ENCODE measurements at places on chromosomes 7 and 10.
A peak's percentile ranks its signal among the peaks of the same experiment; 100 is the strongest.

- no peak for DNase-seq
Measured at GRCh38 chr10:66176772-66177171, 749.1 kb upstream of the LRRTM3 start.

DNA sequence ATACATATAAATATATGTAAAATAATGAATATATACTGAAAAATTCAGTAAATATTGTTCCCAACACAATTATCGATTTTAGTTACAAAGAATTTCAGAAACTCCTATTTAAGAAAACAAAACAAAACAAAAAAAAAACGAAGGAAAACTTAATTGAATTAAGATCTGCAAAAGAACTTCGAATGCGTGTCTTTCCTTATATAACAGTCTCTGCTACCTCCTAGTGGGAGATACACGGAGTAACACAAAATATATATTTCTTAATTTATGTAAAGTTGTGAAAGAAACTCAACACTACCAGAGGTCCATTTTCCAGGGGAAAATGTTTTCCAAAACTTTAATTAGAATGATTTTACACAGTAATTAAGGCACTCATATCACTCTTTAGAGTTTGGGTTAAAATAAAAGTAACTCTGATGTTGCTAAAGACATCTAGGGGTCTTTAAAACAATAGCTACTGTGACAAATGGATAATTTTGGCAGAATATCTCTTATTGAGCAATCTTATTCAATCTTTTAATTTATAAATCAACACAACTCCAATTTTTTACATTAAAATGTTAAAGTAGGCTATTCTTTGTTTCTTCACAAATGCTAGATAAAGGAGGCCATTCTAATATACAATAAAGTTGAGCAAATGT lies 41.6 kb downstream of the NEBL start:
- DNase-seq = no peak

- no peak for DNase-seq
Measured at GRCh38 chr10:131068311-131068710, 243.2 kb downstream of the TCERG1L start.

- peak; percentile 37 for DNase-seq
Measured at GRCh38 chr7:121994625-121995410, 121.9 kb downstream of the PTPRZ1 start.

DNA sequence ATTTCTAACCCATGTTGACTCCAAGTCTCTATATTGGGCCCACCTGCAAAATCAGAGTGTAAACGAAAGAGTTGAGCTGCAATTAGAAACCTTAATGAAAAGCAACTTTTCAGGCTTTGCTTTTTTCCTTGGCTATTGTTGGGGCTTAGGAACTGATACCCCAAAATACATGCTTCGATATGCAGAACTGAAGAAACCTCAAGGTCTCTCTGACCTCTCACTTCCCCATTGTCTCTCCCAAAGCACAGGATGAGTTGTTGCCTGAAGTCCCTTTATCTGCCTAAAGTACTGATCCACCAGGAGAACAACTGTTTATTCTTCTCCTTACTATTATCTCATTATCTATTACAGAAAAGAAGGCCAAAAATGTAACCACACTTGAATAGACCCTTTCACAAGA lies 666.0 kb upstream of the LRRTM3 start:
- DNase-seq = no peak

DNA sequence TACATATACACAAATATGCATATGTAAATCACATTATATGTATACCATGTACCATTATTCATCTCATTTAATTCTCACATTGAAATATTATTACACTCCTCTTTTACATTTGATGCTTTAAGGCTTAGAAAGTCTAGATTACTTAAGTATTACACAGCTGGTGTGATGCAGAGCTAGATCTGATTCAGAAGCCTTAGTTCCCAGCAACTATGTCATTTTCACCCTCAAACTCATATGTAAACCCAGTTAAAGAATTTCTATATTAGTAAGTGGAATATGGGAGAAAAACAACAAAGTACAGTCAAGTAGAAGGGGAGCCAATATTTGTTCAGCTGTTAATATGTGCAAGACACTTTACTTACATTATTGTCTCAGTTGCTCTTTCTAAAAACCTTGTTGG lies 74.3 kb upstream of the CSTF2T start:
- DNase-seq = no peak

- no peak for DNase-seq
Measured at GRCh38 chr7:99997545-99998137, 17.8 kb upstream of the ZKSCAN1 start.

DNA sequence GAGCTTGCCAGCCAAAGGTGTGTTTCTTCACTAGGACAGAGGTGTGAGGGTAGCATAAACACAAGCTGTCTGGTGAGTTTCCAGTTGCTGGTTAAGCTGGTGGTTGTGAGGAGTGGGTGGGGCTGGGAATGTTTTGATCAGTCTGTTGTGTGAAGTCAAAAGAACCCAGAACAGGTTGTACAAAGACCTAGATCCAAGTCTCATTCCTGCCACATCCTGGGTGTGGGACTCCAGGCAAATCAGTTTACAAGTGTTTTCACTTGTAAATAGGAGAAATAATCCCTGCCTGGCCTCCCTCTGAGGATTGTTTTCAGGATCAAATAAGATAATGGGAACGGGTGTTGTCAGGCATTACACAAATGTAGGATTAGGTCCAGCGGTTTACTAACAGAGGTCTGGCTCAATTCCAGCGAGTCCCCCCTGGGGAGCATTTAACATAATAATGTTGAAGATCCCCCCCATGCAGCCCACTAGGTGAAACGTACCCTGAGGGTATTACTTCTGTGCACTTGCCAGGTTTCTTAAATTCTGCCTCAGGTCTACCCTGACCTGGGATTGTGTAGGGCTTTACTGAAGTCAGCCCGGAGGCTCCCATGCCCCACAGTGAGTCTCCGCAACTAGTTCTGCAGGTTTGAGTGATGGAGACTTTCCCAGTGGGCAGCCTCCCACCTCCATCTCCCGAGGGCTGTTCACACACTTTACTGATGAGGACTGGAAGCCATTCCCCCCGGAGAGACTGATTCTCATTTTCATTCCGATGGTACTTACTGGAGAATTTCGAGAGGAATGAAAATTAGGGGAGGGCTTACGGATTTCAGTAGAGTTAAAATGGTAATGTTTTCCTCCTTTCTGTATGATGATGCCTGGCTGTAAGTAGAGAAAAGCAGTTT lies 2.7 kb upstream of the FRAT2 start:
- no peak for DNase-seq

- no peak for DNase-seq
Measured at GRCh38 chr10:63713191-63714144, 192.3 kb downstream of the REEP3 start.

GRCh38 chr7:56097700-56098099 lies 4.9 kb upstream of the PHKG1 start:
- DNase-seq = peak; percentile 91

DNA sequence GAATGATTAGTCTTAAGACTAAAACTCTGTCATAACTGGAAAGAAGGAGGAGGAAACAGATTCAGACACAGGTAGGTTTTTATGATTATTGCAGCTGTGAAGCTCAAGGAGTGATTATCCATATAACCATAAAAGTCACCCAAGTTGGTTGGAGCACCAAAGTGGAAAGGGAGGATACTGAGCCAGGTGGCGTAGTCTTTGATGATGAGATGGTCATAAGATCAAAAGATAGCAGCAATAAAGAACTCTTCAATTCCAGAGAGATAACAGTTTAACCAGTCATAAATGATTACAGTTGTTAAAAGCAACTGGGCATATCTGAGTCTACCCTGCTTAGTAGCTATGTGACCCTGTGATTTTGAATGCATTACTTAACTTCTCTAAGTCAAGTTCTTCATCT lies 8.4 kb downstream of the ABCB1 start:
- DNase-seq = no peak

GRCh38 chr7:27175626-27176523 lies 1.8 kb upstream of the HOXA10 start:
- no peak for DNase-seq

GRCh38 chr10:95459446-95460045 lies 101.6 kb downstream of the SORBS1 start:
- no peak for DNase-seq

All from HS-5 (cell line).